Activated CD4-positive, alpha-beta T cell treated with anti-CD3 and anti-CD28 coated beads, Interleukin-10, Interleukin-2, amounts not matched to agents 100 ng/mL and 50 ng/mL, durations not matched to agents 16 hours and 8 hours (primary cell): ENCODE measurements at places on chromosomes 11 and 22.

GRCh38 chr11:3161720-3162409, 3.2 kb downstream of the OSBPL5 start:
- no peak for DNase-seq

- DNase-seq, result no peak
Observed at GRCh38 chr11:10379426-10379825, 74.6 kb downstream of the ADM start.

GRCh38 chr22:45150139-45150538, 13.6 kb upstream of the NUP50 start:
- no peak for DNase-seq

DNA sequence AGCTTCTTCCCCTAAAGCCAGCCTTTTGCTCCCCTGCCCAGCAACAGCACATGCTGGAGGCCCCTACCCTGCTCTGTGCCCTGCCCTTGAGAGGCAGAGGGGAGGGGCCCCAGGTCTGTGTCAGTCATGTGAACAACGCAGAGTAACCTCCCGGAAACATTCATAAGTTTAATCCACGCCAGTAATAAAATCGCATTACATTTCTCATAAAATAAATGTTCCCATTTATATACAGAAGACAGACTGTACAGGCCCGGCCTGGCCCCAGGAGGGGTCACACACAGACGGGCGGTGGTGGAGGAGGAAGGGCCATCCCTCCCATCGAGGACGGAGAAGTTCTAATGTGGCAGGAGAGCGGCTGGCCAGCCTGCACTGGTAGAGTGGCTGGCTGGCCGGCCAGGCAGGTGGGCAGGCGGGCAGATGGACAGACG, 39.5 kb downstream of the LMO1 start:
- DNase-seq, result no peak

DNA sequence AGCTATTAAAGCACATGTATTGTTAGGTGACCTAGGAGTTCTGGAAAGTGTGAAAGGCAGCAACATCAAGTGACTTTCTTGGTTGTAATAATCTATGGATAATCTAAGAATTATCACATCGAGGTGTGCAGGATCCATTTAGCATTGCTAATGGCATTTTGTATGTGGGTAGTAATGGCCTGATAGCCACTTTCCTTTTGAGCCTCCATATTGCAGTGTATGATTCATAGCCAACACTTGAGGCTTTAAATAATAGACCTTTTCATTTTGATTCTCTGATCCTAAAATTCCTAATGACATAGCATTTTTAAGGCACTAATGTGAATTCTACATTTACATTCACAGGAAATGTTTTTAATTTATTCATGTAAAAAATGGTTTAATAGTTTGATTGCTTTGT, 759.4 kb downstream of the NELL1 start:
- DNase-seq, result no peak

GRCh38 chr11:128349650-128350299, 237.6 kb downstream of the ETS1 start:
- DNase-seq, result no peak

DNA sequence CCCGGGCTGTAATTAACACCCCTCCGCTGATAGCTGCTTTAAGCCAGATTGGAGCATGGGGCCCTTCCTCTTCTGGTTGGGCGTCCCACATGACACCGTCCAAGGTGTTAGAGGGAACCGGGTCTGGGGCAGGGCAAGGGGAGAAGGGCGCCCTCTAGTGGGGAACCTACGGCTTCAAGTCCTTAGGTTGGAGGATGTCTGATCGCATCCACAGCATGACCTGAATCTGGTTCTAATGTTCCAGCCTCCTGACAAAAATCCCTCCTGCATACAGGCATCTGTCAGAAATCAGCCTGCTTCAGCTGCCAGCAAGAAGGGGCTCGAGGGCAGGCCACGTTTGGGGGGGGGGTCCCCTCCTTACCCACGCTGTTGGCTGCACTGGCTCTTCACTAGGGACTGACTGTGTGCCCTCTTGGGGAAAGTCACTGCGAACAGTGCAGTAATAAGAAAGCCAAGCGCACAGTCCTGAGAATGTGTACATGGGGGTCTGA, 94.2 kb upstream of the TBCEL start:
- DNase-seq, result peak; percentile 54

- DNase-seq, result no peak
Observed at GRCh38 chr11:125072218-125072960, 9.3 kb downstream of the SLC37A2 start.

DNA sequence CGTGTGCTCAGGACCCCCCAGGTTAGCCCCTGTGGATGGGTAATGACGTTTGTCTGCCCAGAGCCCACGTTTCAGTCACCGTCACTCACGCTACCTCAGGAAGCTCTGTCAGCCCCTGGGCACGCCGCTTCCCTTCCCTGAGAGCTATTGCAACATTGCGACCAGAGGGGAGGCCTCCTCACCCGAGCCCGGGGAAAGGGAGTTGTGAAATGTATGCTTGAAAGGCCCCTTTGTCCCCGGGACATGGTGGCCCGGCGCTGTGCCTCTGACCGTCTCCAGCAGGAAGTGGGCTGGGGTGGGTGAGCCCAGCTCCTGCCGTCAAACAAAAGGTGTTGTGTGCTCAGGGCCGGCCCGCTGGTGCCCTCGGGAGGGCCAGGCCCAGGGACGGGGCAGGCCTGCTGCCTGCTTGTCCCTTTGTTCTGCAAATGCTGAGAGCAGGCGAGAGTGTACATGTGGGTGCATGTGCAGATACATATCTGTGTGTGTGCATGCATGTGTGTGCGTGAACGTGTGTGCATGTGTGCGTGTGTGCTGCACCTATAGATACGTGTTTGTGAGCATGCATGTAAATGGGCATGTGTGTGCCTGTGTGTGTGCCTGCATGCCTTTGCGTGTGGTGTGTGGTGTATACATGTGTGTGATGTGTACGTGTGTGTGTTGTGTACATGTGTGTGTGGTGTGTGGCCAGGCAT, 1125.0 kb downstream of the BRD1 start:
- DNase-seq, result no peak

DNA sequence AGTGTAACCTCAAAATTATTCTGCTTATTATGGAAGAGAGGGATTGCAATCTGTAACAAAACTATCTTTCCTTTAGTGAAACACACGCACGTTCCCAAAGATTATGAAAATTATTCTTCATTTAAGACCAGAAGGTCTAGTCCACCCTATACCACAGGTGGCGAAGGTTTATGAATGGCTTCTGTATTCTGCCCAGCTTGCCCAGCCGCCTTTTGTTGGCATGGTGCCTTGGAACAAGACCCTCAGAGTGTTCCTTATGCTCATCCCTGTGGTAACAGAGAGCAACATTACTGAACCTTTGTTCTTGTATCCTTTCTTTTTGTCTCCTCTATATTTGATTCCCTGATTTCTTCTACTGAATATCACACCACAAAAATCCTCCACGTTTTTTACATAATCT, 116.4 kb downstream of the FAR1 start:
- no peak for DNase-seq

DNA sequence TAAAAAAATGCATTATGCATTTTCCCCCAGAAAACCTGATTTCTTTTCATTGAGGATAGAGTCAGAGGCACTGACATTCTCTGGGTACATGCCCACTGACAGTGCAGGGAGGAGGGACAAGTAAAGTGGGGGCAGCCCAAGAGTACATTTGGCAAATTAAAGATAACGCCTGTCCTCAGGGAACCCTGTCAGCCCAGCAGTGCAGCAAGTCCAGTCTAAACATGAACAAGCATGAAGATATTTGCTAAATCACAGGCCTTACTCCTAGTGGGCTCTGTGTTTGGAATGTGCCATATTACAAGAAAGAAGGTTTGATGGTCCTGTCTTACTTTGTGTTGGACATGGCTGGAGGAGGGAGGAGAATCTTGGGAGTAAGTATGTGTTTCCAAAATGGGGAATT, 37.9 kb downstream of the AMOTL1 start:
- DNase-seq, result no peak

DNA sequence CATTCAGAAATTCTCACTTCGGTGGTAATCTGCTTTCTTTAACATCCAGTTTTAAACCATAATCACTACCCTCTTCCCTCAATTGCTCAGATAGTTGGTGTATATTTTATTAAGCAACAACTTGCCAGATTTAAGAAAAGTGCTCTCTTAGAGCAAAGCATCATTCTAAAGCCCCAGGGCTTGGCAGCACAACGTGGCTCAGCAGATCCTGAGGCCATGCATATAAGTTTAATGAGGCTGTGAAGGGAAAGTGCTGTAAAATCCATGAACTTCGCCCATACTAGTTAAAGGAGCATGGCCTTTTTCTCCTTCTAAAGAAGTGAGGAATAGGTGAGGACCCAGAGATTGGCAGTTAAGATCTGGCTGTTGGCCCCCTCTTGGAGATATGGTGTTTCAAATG, 482.3 kb upstream of the CCDC90B start:
- DNase-seq, result no peak
